ENCODE measurements at places on chromosomes 16 and 17.
A peak's percentile ranks its signal among the peaks of the same experiment; 100 is the strongest.

- DNase-seq: no peak
Measured at GRCh38 chr16:56988161-56988947, 1.0 kb upstream of the NLRC5 start.

DNA sequence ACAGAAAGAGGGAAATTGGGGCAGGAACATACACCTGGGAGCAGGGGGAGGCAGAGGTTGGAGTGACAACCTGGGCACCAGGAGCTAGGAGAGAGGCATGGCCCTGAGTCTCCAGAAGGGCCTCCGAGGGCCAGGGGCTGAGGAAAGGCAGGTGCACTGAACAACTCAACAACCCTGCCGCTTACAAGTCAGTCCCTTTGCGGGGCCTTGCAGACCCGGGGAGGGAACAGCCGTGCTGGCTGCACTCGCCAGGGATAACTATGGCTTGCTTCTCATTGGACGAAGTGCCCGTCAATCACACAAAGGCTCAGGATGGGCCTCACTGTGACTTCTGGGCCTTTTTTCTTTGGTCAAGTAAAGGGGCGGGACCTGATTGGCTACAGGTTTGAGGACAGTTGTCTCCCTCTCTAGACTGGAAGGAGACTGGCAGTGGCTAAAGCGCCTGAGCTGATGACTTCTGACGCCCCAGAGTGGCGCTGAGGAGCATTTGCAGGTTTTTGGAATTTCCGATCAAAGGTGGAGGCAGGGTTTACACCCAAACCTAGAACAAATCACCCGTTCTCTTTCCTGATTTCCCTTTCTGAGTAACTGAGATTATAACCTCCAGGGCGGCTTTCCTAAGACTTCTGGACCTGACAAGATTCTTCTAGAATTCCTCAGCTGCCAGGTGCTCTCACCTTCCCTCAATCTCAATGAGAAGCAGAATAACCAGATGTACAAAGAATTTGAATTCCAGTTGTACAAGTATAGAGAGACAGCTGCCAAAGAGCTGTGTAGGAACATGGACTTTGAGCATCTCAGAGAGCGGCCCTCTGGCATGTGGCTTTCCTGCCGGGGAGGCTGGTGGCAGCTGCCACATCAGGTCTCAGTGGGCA lies 27.6 kb upstream of the ST6GALNAC2 start:
- no peak for DNase-seq

- no peak for DNase-seq
Measured at GRCh38 chr17:67041531-67041930, 2.8 kb upstream of the CACNG1 start.

DNA sequence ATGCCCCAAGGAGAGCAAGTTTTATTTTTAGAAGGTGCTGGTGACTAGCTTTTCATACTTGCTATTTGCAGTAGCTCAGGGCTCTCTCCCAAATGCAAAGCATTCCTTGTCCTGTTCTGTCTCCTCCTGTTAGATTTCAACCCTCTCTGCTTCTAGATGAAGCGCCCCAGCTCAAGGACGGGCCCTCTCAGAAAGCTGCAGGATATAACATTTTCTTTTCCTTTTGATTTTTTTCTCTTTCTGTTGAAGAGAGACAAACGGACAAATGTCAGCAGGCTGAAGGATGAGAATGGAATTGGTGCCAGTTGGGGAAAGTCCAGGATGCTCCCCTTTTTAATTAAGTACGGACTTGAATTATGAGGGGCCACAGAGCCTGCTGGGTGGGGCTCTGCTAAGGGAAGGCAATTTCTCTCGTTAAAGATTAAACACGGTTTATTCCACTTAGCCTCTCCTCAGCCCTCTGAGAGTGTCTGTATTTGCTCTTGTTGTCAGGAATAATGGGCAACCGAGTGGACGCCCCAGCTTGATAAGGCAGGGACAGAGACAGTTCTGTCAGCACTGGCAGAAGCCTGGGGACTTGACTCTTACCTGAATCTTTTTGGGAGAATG lies 6.2 kb upstream of the ETV4 start:
- no peak for DNase-seq

- peak; percentile 42 for DNase-seq
Measured at GRCh38 chr17:57408071-57408811, 151.9 kb downstream of the MSI2 start.

DNA sequence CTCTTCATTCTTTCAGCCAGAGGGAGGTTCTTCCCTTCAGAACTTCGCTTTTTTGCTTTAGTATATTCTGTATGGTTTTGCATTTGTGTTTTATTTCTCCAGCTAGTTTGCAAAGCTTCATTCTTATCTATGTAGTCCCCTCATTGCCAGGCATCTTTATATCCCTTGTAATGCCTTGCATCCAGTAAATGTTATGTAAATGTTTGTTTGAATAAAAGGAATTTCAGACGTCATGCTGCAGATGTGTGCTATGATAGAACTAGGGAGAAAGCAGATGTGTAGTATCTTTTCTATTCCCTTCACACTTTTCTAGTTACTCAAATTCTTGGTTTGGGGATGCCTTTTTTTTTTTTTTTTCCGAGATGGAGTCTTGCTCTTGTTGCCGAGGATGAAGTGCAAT lies 62.6 kb upstream of the RASL10B start:
- no peak for DNase-seq

GRCh38 chr17:2959371-2960130 lies 103.9 kb downstream of the OR1D5 start:
- no peak for DNase-seq

DNA sequence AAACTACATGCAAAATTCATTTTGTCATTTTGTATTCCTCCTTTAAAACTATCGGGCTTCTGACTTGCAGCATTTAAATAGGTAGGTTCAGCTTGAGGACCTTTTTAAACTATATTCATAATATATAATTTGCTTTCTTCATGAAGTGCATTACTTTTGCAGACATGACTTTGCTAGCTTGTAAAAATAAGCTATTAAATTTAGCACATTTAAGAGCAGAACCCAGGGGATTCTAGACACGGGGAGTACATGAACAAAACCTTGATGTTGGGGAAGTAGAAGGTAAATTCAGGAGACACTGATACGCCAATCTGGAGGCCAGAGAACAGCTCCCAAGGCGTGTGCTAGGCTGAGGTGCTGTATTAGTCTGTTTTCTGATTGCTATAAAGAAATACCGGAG lies 32.3 kb upstream of the NUDT7 start:
- DNase-seq: no peak

- DNase-seq: no peak
Measured at GRCh38 chr17:7903154-7904103, 12.7 kb downstream of the RNF227 start.

DNA sequence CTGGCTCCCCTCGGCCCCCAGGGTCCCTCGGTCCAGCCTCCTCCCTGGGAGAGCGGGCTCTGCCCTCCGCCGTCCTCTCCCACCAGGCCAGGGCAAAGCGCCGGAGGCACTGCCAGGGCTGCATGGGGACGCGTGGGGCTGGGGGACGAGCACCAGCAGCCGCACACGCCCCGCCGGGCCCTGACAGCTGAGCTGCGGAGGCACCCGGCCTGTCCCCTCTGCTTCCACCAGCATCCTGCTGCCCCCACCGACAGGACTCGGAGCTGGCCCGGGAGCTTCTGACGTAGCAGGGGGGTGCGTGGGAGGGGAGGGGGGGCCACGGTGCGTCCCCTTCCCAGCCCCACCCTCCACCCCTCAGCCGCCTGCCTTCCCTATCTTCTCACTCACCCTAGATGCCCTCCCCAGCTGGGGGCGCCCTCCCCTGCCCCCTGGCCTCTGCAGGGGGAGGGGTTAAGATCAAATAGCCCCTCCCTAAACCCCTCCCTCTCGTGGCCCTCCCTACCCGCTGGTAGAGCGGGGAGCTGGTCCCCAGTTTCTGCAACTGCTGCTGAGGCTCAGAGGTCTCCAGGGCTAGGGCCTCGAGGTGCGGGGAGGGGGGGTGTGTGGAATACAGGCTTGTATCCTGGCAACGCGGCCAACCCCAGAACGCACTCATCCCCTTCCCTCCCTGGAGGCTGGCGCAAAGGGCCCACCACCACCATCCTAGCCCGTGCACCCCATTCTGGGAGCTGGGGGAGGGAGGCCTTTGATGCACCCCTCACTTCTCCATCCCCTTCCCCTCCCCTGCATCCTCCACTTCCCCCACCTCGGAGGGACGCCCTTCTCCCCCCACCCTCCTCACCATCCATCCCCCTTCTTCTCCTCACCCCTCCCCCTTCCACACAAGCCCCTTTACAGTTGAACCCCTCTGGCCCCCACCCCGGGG lies 1.0 kb downstream of the SRCIN1 start:
- DNase-seq: no peak

- DNase-seq: no peak
Measured at GRCh38 chr16:11047057-11047456, 102.7 kb downstream of the CLEC16A start.

DNA sequence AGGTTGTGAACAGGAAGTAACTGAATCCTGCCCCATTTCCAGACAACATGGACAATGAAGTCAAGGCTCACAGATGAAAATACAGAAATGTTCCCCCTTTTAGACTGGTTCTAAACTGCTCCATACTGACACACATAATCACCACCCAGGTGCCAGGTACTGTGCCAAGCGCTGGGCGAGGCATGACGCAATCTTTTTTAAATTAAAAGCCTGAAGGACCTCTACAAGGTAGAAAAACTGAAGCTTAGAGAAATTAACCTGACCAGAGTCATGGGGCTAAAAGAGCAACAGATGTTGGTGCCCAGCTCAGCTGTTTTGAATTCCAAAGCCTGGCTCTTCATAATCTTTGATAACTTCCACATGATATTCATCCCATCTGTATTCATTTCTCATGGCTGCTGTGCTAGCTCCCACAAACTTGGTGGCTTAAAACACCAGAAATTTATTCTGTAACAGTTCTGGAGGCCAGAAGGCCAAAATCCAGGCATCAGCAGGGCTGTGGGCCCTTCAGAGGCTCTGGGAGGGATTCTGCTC lies 4.9 kb upstream of the RAB11FIP4 start:
- no peak for DNase-seq

GRCh38 chr17:3639981-3640596 lies 3.5 kb downstream of the CTNS start:
- DNase-seq: no peak

- DNase-seq: no peak
Measured at GRCh38 chr16:84471966-84472365, 32.5 kb downstream of the MEAK7 start.

DNA sequence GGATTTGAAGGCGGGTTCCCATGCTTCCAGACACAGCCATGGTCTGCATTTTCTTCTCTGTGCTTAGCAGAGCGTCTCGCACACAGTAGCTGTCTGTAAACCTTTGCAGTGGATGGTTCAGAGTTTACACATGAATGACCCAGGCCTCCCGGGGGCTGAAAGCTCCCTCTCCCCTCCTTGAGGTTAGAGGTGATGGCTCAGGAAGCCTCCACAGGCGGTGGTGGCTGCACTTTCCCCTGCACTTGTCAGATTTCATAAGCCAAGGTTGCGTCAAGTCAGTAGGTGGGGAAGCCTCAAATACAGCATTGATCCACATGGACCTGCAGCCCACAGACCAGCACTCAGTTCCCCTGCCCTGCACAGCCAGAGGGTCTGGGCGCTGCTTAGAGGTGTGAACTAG lies 211.9 kb downstream of the KATNIP start:
- no peak for DNase-seq

GRCh38 chr17:32142857-32143526 lies 690 bp downstream of the RHOT1 start:
- no peak for DNase-seq

GRCh38 chr16:89369266-89369895 lies 121.0 kb downstream of the ANKRD11 start:
- DNase-seq: no peak

DNA sequence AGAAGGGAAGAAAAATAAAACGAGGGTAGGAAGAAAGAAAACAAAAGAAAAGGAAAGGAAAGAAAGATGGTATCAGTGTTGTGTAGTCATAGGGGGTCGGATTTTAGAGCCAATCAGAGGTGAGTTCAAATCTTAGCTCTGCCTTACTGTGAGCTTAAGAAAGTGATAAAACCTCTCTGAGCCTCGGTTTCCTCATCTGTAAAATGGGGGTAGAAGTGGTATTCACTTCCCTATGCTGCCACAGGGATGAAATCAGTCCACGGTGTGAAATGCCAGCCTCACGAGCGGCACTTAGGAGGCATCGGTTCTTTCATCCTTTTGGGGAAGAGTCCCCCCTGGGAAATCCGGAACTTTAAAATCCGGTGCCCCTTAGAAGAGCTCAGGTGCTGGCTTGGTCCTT lies 6.1 kb downstream of the KCNG4 start:
- no peak for DNase-seq

DNA sequence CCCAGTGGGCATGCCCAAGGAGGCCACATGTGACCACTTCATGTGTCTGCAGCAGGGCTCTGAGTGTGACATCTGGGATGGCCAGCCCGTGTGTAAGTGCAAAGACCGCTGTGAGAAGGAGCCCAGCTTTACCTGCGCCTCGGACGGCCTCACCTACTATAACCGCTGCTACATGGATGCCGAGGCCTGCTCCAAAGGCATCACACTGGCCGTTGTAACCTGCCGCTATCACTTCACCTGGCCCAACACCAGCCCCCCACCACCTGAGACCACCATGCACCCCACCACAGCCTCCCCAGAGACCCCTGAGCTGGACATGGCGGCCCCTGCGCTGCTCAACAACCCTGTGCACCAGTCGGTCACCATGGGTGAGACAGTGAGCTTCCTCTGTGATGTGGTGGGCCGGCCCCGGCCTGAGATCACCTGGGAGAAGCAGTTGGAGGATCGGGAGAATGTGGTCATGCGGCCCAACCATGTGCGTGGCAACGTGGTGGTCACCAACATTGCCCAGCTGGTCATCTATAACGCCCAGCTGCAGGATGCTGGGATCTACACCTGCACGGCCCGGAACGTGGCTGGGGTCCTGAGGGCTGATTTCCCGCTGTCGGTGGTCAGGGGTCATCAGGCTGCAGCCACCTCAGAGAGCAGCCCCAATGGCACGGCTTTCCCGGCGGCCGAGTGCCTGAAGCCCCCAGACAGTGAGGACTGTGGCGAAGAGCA lies 4.4 kb downstream of the WFIKKN2 start:
- DNase-seq: no peak

DNA sequence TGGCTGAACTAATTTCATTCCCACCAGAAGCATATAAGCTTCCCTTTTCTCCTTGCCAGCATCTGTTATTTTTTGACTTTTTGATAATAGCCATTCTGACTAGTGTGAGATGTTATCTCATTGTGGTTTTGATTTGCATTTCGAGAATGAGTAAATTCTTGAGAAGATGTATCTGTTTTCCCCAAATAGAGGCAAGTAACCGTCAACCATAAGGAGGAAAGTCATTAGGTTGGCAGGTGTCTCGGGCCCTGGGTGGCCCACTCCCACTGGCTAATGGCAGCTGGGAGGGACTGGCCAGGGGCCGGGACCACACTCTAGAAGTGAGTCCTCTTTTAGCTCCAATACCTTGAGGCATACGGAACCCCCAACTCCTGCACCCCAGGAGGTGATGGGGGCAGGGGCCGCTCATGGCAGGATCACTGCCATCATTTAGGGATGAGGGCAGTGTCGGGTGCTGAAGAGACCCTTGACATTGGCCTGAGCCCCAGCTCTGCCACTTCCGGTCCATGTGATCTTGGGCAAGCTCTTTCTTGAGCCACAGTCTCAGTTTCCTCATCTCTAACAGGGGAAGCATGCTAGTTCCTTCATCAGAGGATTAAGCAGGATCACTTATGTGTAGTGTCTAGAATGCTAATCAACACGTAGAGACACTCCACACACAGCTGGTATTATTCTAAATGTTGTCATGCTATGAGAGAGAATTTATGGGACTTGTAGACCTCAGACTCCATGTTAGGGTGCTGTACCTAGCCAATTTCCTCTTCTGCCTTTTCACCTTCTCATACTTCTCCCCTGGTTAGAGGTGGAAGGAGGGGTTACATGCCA lies 44.3 kb downstream of the RGS9 start:
- no peak for DNase-seq

GRCh38 chr16:47045459-47045858 lies 72.0 kb upstream of the DNAJA2 start:
- DNase-seq: no peak
